ENCODE measurements at places on chromosomes 16 and 17. TPM values are rescaled to one million over a fixed set of nuclear protein-coding genes. Genes with fewer than 3 reads are reported as not detected.

DNA sequence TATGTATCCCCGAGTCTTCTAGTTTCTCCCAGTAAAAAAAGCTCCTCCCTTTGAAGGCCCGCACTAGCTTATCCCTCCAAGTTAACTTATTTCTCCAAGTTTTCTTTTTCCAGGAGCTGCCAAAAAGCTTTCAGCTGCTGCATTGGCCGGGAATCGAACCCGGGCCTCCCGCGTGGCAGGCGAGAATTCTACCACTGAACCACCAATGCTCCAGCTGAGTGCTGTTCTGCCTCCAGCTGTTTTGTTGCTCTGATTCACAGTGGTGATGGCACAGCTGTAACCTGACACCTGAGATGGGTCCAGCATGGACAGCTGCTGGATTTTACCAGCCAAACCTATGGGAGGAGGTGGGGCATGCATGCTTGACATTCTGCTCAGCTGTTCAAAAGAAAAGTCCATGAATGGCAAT lies 22.1 kb downstream of the VAC14 start:
- no peak overlapping the region for H3K27ac ChIP-seq
- H3K27me3 ChIP-seq: no peaks in the 10 kb centered on the region
- no peak overlapping the region for H3K4me3 ChIP-seq
- peak; percentile 94 for DNase-seq

- DNase-seq: peak; percentile 47
- peak overlapping the region; percentile 77 for H3K27ac ChIP-seq
- H3K27me3 ChIP-seq: no peaks in the 10 kb centered on the region
- peak overlapping the region; percentile 69 for H3K4me3 ChIP-seq
- peaks cover 9% of the 10 kb centered on the region for H3K36me3 ChIP-seq
Observed at GRCh38 chr17:50147841-50148225, 2.6 kb downstream of the PPP1R9B start.

DNA sequence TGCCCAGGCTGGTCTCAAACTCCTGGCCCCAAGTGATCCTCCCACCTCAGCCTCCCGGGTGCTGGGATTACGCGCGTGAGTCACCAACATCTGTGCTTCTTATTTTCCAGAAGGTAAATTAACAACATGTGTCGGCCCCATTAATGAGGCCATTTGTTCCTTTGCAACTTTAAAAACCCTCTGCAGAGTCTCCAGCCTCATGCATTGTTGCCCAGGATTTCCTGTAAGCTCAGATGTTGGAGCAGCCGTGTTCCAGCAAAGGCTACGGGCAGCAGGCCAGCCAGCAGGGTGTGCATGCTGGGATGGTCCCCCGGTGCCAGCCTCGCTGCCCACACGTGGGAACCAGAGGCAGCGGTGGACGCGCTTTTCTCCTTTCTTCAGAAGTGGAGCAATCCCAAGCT lies 19.1 kb upstream of the HEXD start:
- no peaks in the 10 kb centered on the region for H3K4me1 ChIP-seq
- H3K27ac ChIP-seq: no peak overlapping the region
- no peaks in the 10 kb centered on the region for H3K27me3 ChIP-seq
- no peaks in the 10 kb centered on the region for H3K36me3 ChIP-seq
- no peak overlapping the region for H3K4me3 ChIP-seq
- DNase-seq: no peak

GRCh38 chr17:39953471-39953888 lies 9.3 kb upstream of the GSDMA start:
- DNase-seq: no peak
- H3K4me1 ChIP-seq: no peaks in the 10 kb centered on the region
- H3K4me3 ChIP-seq: peak overlapping the region; percentile 66

DNA sequence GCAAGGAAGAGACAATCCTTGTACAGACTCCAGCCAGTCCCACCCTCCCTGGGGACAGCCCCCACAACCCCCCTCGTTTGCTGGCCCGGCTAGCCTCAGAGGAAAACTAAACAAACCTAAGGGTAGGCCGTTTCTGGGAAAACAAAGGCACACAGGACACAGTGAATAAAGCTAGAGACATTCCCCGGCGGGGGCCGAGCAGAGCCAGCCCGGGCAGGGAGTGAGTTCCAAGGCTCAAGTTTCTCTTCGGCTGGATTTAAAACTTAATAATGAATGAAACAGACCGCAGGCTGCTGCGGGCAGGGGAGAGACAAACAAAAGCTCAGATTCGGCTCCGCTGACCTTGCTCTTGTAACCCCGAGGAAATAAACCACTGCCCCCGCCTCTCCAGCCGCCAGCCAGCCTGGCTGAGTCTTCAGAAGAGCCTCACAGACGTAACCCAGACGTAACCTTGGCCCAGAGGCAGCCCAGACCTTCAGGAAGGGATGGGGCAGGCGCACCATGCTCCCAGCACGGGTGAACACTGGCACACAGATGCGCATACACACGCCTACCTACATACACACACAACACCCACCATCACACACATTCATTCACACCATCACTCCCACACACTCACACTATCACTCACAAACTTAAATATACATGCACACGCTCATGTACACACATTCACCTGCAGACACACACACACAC lies 216.0 kb downstream of the ZNF423 start:
- DNase-seq: peak; percentile 97
- H3K27ac ChIP-seq: no peak overlapping the region
- H3K4me1 ChIP-seq: peaks cover 5% of the 10 kb centered on the region

- peaks cover 12% of the 10 kb centered on the region for H3K4me1 ChIP-seq
- H3K27ac ChIP-seq: no peak overlapping the region
- DNase-seq: peak; percentile 66
Observed at GRCh38 chr16:49598383-49599170, 225.0 kb downstream of the C16orf78 start.

DNA sequence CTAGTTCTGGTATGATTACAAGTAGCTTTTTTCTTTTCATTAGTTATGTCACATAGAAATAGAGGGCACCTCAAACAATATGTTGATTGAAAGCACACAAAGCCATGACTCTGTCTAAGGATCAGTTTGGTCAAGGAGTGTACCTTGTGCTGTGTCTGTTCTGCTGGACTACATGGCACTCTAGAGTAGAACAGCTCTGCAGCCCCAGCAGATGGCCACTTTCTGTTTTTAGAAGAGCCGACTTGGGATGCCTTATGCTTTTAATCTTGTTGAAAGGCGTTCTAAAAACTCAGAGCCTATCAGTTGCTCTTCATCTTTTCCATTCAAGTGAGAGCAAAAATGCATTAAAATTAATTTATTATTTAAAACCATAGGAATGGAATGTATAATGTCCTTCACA lies 49.3 kb upstream of the CA10 start:
- H3K36me3 ChIP-seq: no peaks in the 10 kb centered on the region
- no peak overlapping the region for H3K4me3 ChIP-seq
- DNase-seq: no peak
- no peaks in the 10 kb centered on the region for H3K4me1 ChIP-seq
- H3K27ac ChIP-seq: no peak overlapping the region

GRCh38 chr17:74604761-74605160 lies 12.7 kb upstream of the CD300LD start:
- no peaks in the 10 kb centered on the region for H3K4me1 ChIP-seq
- H3K4me3 ChIP-seq: no peak overlapping the region
- H3K36me3 ChIP-seq: no peaks in the 10 kb centered on the region
- no peak overlapping the region for H3K27ac ChIP-seq
- DNase-seq: no peak

DNA sequence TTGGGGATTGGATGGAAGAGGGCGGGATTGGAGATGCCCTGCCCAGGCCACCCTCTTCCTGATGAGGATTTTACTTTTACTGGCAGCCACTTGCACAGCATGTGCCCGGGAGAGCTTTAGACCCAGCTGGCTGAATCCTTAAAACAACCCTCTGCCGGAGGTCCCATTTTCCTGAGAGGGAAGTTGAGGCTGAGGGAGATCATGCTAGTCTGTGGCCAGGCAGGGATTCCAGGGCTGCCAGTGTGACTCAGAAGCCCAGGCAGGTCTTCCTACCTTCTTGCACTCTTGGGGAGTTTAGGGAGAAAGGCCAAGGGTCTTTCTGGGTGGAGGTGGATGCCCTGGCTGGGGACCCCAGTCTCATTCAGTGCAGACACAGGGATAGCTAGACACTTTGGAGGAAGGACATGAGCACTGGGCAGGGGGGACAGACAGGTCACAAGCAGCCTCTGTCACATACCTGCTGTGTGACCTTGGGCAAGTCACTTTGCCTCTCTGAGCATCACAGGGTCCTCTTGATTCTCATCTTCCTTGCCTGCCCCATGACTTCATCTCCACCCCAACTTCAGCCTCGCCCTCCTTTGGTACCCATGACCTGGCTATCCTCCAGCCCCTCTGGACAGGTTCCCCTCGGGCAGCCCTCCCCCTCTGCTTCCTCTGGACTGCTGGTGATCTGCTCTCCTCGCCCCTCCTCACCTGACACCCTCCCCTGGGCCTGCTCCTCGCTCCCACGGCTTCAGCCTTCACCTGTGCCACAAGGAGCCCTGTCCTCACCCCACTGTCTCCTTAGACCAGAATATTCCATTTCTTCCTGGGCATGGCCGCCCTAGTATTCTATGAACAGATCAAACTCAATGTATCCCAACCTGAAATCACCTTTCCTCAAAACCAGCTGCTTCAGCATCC lies 11.3 kb upstream of the DCAF7 start:
- no peak for DNase-seq
- no peak overlapping the region for H3K4me3 ChIP-seq
- H3K36me3 ChIP-seq: no peaks in the 10 kb centered on the region
- H3K4me1 ChIP-seq: no peaks in the 10 kb centered on the region
- H3K27ac ChIP-seq: no peak overlapping the region

DNA sequence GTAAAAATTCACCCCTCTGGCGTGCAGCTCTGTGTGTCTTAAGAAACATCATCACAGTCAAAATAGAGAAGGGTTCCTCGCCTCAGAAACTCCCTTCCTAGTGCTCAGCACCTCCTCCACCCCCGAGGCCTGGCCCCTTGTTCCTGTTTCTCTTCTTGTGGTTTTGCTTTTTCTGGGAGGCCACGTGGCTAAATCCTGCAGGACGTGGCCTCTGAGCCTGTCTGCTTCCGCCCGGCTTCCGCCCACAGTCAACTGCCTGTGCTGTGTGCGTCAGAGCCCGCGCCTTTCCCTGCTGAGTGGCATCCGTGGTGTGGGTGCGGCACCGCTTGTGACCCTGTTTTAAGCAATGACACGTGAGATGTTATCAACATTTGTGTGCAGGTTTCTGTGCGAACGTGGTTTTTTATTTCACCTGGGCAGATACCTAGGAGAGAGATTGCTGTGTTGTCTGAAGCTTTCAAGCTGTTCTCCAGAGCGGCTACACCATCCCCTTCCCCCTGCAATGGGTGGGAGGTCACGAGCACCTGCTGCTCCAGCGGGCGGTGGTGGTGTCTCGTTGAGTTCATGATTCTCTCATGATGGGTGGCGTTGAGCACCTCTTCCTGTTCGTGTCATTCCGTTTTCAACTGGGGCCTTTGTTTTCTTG lies 21.7 kb downstream of the ACSF3 start:
- H3K4me1 ChIP-seq: no peaks in the 10 kb centered on the region
- DNase-seq: no peak
- no peak overlapping the region for H3K27ac ChIP-seq
- peaks cover 16% of the 10 kb centered on the region for H3K36me3 ChIP-seq
- H3K27me3 ChIP-seq: no peaks in the 10 kb centered on the region

- no peaks in the 10 kb centered on the region for H3K27me3 ChIP-seq
- H3K4me1 ChIP-seq: no peaks in the 10 kb centered on the region
- H3K4me3 ChIP-seq: no peak overlapping the region
Observed at GRCh38 chr17:71970312-71970711, 150.5 kb upstream of the SOX9 start.

DNA sequence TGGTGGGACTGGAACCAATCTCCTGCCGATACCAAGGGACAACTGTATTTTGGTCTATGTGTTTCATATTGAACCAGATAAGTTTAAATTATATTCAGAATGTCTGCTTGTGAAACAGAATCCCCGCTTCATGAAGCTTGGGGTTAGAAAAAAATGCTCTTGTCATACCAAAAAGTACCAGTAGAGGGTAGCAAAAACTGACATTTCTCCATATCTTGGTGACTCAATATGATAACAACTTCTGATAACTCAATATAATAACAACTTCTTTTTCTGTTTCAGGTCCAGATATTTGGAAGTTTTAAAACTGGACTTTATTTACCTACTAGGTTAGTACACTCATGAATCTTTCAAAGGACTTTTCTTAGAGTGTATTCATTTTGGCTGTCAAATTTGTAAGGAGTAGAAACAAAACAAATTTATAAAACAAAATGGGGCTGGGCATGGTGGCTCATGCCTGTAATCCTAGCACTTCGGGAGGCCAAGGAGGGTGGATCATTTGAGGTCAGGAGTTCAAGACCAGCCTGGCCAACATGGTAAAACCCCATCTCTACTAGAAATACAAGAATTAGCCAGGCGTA lies 52.3 kb upstream of the ADCY7 start:
- peaks cover 14% of the 10 kb centered on the region for H3K4me1 ChIP-seq
- peaks cover 28% of the 10 kb centered on the region for H3K36me3 ChIP-seq
- DNase-seq: peak; percentile 66
- H3K27me3 ChIP-seq: no peaks in the 10 kb centered on the region
- no peak overlapping the region for H3K4me3 ChIP-seq

DNA sequence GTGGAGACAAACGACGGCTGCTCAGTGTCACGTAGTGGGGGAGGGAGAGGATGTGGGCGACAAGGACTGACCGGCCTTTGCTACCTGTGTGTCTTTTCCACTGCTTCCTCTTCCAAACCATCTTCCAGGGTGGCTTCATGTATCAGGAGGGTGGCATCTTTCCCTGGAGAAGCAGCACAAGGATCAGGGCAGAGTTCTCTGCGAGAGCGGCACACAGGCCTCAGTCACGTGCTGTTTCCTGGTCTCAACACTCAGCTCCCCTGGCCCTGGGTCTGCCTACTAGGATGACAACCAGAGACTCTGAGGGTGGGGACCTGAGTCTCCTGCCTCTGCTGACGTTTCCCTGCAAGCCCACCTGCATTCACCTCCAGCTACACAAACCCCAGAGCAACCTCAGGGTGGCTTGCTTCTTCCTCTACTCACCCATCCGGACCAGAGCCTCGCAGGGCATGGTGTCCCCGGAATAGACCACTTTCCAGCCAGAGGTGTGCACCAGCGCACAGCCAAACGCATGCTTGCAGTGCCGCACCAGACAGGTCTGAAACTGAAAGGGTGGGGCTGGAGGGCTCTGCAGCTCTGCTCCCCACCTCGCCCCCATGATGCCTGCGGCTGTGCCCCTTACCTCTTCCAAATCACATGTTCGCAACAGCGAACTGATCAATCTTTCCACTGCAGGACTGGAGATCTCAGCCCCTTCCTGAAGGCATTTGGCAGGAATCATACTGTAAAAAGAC lies 23.3 kb downstream of the ELAC2 start:
- peaks cover 58% of the 10 kb centered on the region for H3K36me3 ChIP-seq
- no peaks in the 10 kb centered on the region for H3K4me1 ChIP-seq
- H3K27me3 ChIP-seq: no peaks in the 10 kb centered on the region
- DNase-seq: no peak
- no peak overlapping the region for H3K27ac ChIP-seq

TMEM88 gene
- 17.6 TPM for total RNA-seq

C16orf54 gene
- 4.9 TPM for total RNA-seq

GLTPD2 gene
- total RNA-seq: 0.35 TPM

CALB2 gene
- total RNA-seq: 1.4 TPM

CHST4 gene
- total RNA-seq: not detected

KRT33B gene
- not detected for total RNA-seq

DPEP1 gene
- 24.2 TPM for total RNA-seq

GPR142 gene
- not detected for total RNA-seq

TNFRSF17 gene
- 3.0 TPM for total RNA-seq

All from kidney (tissue), 22 donors.